ENCODE measurements at places on chromosomes 12 and 14.

GRCh38 chr12:63068857-63069442, 82.1 kb downstream of the AVPR1A start:
- DNase-seq, result peak; percentile 62

- DNase-seq, result no peak
Observed at GRCh38 chr14:45028107-45028626, 55.7 kb upstream of the PRPF39 start.

GRCh38 chr14:106269451-106270204, 743.2 kb downstream of the TMEM121 start:
- no peak for DNase-seq

GRCh38 chr14:48323665-48324064, 648.3 kb upstream of the MDGA2 start:
- no peak for DNase-seq

DNA sequence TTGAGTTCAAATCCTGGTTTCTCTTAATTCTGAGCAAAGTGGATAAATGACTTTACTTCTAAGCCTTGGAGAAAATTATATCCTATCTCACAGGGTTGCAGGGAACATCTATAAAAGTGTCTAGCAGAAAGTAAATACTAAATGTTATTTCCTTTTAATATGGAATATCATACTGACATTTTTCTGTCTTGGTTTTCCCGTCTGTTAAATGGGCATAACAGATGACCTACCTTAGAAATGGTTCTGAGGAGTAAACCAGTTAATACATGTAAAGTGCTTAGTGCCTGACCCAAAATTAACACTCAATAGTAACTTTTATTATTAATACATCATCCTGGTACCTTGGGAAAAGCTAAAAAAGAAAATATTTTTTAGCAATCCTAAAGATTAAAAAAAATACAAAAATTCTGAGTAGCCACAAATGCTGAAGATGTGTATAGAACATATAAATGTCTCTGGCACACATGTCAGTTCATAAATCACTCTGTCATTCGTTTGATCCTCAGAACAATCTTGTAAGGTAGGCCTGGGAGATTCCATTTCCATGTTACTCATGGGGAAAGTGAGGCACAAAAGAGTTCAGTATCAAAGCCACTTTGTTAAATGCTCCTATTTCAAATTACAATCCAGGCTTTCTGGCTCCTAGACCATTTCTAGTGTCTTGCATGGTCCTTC, 1.3 kb downstream of the VIPAS39 start:
- DNase-seq, result no peak

All from right renal pelvis (tissue), 4 donors.